ENCODE measurements at places on chromosomes 2 and 18.

DNA sequence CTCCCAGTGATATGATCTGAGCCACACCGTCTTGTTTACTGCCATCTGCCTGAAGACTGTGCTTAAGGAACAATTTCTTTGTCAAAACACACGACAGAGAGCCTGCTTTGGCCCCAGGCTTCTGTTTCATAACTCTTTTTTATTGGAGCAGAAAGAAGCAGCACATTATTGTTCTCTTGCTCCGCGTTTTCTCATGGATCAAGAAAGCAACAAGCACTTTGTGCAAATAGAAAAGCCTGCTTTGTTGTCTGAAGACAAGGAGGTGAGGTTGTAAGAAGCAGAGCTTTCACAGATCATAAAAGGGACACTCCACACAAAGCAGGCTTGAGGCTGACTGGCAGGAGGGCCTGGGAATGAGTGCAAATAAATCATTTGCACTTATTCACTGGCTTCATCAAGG, 118.3 kb upstream of the FAM136A start:
- no peak for DNase-seq

- DNase-seq, result peak; percentile 18
These were observed 23.8 kb downstream of the ANKAR start for GRCh38 chr2:189698020-189698887.

DNA sequence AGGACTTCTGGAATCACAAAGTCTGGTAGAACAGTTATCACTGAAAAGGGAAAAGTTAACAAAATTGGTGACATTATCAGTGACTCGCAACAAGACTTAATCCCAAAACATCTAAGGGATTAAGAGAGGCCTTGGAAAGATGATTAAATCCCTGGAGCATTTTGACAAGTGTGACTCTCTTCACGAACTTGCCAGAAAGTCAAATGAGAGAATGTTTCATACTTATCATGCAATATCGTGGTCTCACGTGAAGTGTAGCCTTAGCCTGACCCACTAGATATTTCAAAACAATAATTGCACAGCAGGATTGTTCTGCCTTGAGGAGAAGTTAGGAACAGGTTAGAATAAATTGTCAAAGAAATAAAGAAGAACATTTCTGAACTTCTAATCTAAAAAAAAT, 104.5 kb downstream of the COL6A3 start:
- no peak for DNase-seq

- DNase-seq, result no peak
These were observed 61.3 kb downstream of the MCFD2 start for GRCh38 chr2:46854260-46854659.

- no peak for DNase-seq
These were observed 150.9 kb upstream of the SERTAD2 start for GRCh38 chr2:64804651-64805050.

- no peak for DNase-seq
These were observed 142.4 kb upstream of the MEX3C start for GRCh38 chr18:51339856-51340255.

- DNase-seq, result no peak
These were observed 190.5 kb downstream of the LOXHD1 start for GRCh38 chr18:46466234-46467160.

GRCh38 chr2:62435720-62436119, 70.3 kb downstream of the TMEM17 start:
- DNase-seq, result no peak

DNA sequence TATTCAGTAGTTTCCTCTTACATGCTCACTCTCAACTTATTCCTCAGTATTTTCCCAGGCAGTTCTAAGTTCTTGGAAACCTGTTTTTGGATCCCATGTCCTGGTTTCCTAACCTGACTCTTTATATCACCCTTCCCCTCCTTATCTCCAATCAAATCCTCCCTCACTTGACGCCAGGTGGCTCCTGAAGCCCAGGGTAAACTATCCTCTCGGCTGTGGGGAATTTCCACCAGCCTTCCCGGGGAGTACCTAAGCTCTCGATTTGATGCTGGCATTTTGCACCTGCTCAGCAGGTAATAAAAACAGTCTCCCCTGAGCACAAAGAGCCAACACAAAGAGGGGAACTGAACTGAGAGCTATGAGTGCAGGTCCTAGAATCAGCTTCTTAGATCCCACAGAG, 538.0 kb downstream of the SLC4A3 start:
- DNase-seq, result no peak

DNA sequence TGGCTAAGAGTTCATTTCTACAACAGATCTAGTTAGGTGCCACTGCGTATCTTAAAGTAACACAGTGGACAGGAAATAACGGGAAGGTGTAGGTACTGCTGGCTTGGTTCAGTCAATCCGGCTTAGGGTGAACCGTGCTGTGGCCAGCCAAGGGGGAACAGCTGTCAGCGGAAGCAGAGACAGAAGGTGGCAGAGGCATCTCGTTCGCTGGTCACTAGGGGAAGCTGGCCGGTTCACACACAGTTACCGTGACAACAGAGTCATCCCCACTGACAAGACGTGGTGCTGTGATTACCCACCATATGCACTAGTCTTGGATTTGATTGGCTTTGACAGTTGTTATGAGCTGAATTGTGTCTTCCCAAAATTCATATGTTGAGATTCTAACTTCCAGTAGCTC, 58.8 kb upstream of the HDAC4 start:
- DNase-seq, result peak; percentile 4

- DNase-seq, result no peak
These were observed 131.3 kb downstream of the CCDC148 start for GRCh38 chr2:158325031-158325781.

DNA sequence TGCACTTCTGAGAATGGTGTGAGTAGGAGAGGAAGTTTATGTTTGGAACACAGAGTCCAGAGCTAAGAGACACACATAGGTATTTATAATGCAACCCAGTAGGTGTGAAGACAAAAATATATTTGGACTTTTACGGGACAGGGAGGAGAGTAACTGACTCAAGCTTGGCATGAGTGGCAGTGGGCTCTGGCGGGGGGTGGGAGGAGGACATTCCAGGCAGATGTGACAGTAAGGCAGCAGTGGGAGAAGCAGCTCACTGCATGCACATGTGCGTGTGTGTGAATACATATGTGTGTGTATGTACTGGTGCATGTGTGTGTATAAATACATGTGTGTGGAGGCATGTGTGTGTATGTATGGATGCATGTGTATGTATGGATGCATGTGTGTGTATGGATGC, 51.4 kb downstream of the DCDC2C start:
- no peak for DNase-seq

DNA sequence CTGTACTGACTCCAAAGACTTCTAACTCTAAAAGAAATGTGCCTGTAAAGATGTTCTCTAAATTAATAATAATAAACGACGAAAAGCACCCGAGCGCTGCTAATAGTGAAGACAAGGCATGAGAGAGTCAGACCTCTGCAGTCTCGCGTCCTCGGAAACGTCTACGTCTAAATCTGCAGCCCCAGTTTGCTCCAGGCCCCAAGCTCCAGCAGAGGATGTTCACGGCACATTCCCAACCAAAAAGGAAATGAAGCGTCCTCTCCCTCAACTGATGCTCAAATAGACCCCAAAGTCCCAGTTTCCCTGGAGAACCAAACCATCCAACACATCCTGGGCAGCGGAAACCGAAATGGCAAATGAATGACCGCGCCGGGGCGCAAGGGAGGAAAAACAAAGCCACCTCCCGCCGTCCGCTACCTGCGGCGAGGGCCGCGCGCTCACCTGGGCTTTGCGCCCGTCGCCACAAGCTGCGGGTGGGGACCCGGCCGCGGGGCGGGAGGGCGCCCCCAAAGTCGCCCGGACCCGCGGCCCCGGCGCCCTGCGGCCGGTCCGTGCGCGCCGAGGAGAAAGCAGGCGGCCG, 47.1 kb upstream of the CCDC150 start:
- no peak for DNase-seq

GRCh38 chr2:144516411-144516980, 3.4 kb downstream of the ZEB2 start:
- peak; percentile 30 for DNase-seq

DNA sequence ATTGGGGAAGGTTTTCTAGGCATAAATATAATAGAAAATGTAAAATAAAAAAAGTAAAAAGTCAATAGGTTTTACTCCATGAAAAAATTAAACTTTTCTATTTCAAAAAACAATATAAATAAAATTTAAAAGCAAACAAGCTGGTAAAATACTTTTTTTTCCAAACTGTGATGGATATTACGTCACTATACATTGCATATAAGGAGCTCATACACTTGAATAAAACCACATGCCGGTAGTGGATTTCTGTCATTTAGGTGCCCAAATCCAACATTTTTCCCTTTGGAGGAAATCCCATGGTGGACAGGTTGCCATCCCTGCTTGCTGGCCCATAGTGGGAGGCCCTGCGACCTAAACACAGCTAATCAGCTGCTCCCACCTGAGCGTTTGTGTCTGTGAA, 289.4 kb upstream of the HNRNPA3 start:
- no peak for DNase-seq

DNA sequence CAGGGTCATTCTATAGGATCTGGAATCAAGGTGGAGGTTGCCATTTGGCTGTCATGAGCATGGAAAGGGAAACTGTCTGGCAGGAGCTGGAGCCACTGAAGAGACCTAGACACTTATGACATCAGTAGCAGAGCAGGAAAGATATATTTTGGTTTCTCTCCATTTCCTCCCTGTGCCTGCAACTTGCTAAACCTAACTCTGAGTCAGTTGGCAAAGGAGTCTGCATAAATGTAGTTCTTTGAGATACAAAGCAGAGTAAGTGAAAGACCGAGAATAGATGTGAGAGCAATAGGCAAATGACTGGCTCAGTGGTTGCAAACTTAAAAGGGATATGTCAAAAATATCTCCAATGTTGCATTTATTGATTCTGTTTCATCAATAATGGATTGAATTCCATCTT, 757.7 kb downstream of the KCNJ3 start:
- DNase-seq, result no peak

DNA sequence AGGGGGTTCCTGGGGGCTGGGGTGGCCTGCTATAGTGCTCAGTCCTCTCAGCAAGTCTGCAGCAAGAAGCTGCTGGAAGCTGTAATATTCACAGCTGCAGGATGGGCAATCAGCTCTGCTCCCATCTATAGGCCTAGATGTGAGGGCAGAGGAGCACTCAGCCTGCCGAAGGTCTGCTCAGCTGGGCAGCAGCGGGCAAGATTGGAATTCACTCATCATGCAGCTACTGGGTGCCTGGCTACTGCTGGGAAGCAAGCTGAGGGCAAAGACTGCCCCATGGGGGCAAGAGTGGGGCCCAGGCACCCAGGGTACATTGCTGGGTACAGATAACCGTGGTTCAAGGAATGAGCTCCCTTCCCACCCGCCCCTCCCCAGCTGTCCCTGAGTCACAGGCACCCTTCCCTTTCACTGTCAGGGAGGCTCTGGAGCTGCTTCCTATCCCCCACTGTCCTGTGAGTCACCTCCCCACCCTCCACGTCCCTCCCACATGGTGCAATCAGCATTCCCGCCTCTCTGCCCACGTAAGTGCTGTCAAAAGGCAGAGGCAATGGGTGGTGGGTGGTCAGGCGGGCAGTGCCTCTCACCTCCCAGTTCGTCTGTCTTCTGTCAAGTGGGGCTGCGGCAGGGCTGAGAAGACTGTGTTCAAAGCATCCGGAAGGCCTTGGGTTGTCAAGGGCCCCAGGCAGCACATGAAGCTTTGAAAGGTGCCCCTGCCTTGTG, 169.2 kb downstream of the TRIM43 start:
- DNase-seq, result no peak

- DNase-seq, result no peak
These were observed 77.2 kb upstream of the HS6ST1 start for GRCh38 chr2:128395640-128396499.

- DNase-seq, result no peak
These were observed 420.3 kb downstream of the PTPRM start for GRCh38 chr18:7987284-7987976.

GRCh38 chr2:17762451-17762850, 8.5 kb downstream of the GEN1 start:
- DNase-seq, result no peak

DNA sequence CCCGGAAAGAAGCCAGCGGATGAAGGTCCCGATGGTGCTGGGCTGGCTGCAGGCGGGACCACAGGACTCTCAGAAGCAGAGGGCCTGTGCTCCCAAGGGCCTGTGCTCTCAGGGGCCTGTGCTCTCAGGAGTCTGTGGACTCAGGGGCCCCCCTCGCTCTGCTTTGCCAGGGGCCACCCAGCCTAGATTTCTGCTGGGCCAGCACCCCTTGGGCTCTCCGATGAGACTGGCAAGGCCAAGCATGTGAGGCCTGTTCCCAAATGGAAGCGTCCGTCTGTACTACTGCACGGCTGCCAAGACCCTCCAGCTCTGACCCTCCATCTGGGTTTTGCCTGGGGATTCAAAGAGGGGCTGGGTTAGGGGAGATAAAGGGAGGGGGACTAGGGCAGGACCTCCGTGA, 54.6 kb downstream of the SH3BP4 start:
- DNase-seq, result no peak

DNA sequence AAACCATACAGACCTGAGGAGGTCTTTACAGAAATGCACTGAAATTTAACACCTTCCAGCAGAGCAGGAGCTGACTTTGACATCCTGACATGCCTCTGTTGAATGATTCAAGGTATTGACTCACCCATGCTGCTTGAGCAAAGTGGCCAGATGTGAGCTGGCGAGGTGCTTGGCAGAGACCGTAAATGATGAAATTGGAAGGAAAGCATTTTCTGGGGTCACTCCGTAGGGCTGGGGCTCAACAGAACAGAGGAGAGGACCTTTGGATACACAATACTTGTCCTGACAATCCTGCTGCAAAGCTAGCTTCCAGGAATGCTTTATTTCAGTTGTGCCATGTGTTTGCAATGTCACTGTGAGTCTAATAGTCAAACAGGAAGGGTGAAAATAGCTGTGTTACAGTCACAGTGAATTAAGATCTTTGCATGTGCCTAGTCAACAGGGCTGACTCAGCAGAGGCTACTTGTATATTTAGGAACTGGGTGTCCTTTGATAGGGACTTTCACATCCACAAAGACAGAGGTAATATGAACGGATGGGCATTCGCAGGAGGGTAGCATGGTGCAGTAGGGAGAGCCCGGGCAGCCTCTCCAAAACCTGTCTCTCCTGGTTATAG, 31.6 kb upstream of the NCK2 start:
- no peak for DNase-seq

GRCh38 chr2:191329841-191330240, 84.6 kb downstream of the MYO1B start:
- DNase-seq, result no peak

DNA sequence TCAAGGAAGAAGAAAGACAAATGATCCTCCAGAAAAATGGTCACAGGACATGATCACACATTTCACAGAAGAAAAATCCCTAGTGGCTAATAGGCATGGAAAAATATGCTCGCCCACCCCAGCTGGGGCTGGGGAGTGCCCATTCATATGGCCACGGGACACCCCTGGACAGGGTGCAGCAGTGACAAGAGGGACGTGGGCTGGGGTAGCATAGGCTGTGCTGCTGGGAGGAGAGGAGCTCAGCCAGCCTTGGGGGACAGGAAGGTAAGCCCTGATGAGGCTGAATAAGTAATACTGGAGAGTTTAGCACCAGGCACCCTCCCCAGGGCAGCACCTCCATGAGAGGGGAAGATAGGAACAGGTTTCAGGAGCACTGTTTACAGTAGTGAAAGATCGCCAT, 254.9 kb upstream of the HS6ST1 start:
- no peak for DNase-seq

- DNase-seq, result no peak
These were observed 85.8 kb downstream of the PLEKHM3 start for GRCh38 chr2:207939342-207940108.

GRCh38 chr2:96961210-96961950, 25.0 kb downstream of the FAM178B start:
- no peak for DNase-seq

GRCh38 chr18:63342206-63342605, 22.6 kb upstream of the BCL2 start:
- DNase-seq, result peak; percentile 49

Data from activated CD8-positive, alpha-beta memory T cell treated with anti-CD3 and anti-CD28 coated beads, Interleukin-2, amount 50 U/mL, for 4 hours (primary cell).